ENCODE measurements at places on chromosomes 16 and 17.
A peak's percentile ranks its signal among the peaks of the same experiment; 100 is the strongest.

DNA sequence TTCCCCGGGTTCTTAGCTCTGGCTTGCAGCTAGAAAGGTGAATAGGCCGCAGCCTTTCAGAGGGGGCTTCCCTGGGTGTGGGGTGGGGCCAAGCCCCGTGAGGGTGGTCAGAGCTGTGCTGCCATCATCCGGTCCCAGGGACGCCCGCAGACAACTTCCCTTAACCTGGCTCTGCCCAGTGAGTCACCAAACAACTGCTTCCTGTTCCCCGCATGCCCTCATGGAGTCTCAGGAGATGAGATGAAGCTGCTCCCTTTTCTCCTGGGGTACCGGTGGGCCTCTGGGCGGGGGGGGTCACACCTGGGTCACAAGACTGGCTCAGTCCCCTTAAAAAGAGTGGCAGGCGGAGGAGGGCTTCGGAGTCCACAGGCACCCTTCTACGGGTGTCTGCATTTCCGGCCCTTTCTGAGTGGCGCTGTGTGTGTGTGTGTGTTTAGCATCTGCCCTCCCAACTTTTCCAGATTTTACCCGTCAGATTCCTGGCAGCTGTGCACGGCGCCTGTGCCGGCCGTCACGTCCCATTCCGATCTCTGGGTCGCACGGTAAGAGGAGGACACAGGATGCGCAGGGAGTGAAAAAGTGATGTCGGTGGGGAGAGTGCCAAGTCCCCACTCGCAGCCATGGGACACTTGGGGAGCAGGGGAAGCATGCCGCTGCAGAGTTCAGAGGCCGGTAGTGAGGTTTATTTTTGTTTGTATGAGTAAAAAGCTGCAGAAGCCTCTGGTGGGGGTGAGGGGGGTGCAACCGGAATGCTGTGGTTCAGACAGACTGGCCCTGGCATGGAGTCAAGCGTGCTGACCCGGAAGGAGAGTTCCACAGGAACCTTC, 16.8 kb downstream of the HIC1 start:
- no peak for DNase-seq

- DNase-seq: no peak
Measured at GRCh38 chr17:72602517-72603419, 481.9 kb downstream of the SOX9 start.

DNA sequence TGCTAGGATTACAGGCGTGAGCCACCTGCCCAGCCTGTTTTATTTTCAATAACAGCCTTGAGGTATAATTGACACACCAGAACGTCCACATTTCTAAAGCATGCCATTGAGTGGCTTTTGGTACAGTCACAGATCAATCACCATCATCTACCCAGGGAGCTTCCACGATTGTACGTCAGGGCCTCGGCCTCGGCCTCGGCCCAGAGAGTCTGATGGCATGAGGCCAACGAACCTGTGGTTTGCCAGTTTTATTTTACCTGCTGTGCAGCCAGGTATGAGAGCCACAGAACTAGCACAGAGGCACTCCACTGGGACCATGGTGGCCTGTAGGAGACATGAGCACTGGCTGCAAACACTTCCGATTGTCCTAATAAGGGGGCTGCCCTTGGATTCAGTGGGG, 8.3 kb downstream of the UBALD1 start:
- no peak for DNase-seq

DNA sequence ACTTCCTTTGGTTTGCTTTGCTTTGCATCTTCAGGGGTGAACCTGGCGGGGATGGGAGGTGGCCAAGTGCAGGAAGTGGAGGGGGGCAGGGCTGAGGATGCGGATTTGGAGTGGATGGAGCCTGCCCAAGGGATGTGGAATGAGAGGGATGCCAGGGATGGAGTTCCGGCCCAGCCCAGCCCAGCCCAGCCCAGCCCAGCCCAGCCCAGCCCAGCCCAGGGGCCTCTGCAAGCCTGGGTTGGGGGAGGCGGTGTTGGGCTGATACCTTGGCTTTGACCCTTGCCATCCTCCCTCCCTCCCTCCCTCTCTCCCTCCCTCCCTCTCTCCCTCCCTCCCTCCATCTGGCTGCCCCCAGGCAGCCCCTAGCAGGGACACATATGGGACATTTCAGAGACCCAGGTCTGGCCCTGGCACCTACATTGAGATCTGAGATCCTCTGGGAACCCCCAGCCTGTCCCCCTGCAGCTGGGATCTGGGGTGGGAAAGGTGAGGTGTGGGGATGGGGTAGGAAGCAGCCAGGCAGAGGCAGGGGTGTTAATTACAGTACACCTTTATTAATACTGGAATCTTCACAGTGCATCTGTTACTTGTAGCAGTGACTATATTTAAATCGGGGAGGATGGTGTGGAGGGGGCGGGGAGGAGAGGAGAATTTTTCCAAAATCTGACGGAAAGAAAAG, 14.5 kb downstream of the IL34 start:
- no peak for DNase-seq

GRCh38 chr16:3175157-3176093, 12.6 kb upstream of the OR1F1 start:
- DNase-seq: peak; percentile 39

- peak; percentile 41 for DNase-seq
Measured at GRCh38 chr17:44222112-44222869, 2.8 kb upstream of the UBTF start.

- DNase-seq: no peak
Measured at GRCh38 chr16:89498839-89499238, 8.5 kb upstream of the ANKRD11 start.

- no peak for DNase-seq
Measured at GRCh38 chr16:22233037-22233372, 26.9 kb downstream of the EEF2K start.

DNA sequence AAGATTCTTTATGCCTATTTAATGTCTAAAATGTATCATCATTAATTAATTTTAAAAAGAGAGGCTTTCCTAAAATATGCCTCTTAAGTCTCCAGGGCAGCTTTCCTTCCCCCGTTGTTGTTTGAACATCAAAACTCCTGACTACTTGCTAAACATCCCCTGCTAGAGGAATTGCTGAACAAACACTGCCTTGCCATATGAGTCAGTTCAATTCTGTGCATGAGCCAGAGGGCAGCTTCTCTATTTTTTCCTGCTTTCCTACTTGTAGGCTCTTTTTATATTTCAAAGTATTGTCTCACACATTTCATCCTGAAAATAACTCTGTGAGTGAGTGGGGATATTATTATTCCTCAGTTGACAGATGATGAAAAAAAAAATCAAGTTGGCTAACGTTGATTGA, 143.4 kb downstream of the HS3ST4 start:
- DNase-seq: no peak

DNA sequence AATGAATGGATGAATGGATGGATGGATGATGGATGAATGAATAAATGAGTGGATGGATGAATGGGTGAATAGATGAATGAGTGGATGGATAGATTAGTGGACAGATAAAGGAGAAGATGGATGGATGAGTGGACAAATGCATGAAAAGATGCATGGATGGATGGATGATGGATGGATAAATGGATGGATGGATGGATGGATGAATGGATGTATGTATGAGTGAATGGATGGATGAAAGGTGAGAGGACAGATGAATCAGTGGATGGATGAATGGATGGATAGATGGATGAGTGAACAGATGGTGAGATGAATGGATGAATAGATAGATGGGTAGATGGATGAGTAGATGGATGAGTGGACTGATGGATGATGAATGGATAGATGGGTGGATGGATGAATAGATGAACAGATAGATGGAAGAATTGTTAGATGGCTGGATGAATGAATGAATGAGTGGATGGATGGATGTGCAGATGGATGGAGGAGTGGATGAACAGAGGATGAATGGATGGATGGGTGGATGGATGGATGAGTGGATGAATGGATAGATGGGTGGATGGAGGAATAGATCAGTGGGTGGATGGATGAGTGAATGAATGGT, 13.7 kb upstream of the KCNJ12 start:
- DNase-seq: no peak

DNA sequence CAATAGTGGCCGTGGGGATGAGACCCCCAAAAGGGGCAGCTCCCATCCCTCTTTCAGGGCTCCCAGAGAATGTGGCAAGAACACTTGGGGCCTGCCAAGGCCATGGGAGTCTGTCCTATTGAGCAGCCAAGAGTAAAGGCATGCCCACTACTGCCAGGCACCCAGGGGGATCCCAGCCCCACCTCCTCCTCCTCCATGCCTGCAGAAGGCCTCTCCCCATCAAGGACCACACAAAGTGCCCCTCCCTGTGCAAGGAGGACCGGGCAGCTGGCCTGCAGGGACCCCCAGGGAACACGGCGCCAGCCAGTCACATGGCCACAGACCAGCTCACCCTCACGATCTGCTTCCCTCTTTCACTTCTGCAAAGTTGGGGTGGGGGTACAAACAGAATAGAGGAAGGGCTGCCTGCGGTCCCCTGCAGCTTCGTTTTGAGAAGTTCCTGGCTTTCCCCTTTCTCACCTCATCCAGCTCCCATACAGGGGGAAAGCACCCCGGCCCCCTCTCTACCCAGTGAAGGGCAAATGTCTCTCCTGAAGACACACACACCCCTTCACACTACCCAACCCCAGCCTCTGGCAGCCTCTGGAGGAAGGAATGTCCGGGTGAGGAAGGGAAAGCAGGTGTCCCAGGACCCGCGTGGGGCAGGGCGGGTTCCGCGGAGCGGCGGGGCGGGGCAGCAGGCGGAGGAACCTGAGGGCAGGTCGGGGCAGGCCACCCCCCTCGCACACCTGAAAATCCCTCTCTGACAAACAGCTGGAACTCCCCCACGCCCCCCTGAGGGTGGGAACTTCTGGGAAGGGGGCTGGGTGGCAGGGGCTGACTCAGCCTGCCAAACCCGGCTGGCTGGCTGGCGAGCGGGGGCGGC, 2.0 kb downstream of the PPP1R9B start:
- peak; percentile 58 for DNase-seq

GRCh38 chr17:57035971-57036481, 49.0 kb upstream of the AKAP1 start:
- DNase-seq: no peak

DNA sequence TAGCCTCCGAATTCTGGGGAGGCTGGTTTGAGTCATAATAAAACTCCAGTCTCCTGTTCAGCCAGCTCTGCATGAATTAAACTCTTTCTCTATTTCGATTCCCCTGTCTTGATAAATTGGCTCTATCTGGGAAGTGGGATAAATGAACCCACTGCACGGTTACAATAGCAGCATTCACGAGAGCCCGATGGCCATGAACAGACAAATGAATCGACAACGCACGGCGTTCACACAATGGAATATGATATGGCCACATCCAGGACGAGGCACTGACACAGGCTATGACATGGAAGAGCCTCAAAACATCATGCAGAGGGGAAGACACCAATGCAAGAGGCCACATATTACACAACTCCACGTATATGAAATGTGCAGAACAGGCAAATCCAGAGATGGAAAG, 5.6 kb upstream of the CARD14 start:
- no peak for DNase-seq

DNA sequence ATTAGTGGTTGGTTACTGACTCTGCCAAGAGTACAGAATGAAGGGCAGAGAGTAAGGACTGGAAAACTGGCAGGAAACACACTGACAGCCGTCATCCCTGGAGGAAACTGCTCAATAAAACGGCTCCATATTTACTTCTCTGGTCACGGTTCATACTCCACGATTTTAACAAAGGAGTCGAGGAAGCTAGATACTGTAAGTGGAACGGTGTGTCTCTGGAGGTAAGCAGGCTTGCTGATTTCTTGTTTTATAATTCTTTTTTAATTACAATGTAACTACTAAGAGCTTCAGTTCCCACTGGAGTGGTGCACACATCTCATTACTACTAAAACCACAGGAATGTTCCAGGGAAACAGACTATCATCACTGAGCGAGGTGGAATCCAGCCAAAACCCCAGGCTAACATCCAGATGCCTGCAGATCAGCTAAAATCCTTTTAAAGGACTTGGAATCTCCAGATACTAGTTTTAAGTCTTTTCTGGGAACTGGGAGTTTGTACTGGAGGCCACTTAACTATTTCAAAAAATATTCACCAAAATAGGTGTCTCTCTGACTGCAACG, 17.8 kb downstream of the SERPINF1 start:
- no peak for DNase-seq

GRCh38 chr16:77327717-77328116, 107.1 kb downstream of the ADAMTS18 start:
- peak; percentile 22 for DNase-seq

DNA sequence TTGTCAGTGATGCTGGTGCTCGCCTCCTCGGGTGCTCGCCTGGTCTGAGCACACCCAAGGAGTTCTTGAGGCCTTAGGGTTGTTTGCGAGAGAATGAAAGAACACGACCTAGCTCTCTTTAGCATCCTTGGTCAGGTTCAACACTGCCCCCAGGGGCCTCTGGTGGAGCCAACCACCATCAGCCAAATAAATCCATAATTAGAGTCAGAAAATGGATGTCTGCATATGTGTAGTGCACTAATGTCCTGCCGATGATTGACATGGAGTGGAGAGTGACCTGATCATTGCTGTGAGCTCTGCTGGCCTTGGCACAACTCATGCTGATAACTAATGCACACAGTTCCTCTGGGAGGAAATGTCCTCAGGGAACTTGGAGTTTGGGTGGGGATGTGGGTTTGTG, 8.2 kb upstream of the STH start:
- DNase-seq: no peak

GRCh38 chr17:48148029-48148770, 40.6 kb downstream of the SNX11 start:
- no peak for DNase-seq

GRCh38 chr16:72530434-72530833, 358.5 kb upstream of the PMFBP1 start:
- no peak for DNase-seq

DNA sequence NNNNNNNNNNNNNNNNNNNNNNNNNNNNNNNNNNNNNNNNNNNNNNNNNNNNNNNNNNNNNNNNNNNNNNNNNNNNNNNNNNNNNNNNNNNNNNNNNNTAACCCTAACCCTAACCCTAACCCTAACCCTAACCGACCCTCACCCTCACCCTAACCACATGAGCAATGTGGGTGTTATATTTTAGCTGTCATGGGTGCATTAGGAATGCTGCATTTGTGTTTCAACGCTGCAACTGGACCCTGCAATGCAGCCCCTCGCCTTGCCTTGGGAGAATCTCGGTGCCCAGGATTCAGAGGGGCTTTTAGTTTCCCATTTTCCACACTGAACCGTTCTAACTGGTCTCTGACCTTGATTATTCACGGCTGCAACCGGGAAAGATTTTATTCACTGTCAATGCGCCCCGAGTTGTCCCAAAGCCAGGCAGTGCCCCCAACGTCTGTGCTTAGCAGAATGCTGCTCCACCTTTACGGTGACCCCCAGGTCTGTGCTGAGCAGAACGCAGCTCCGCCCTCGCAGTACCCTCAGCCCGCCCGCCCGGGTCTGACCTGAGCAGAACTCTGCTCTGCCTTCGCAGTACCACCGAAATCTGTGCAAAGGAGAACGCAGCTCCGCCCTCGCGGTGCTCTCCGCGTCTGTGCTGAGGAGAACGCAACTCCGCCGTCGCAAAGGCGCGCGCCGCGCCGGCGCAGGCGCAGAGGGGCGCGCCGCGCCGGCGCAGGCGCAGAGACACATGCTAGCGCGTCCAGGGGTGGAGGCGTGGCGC, 43.3 kb downstream of the POLR3K start:
- DNase-seq: no peak

GRCh38 chr16:23288726-23289512, 13.2 kb upstream of the SCNN1B start:
- no peak for DNase-seq
